ENCODE measurements at places on chromosomes 6 and 20.

DNA sequence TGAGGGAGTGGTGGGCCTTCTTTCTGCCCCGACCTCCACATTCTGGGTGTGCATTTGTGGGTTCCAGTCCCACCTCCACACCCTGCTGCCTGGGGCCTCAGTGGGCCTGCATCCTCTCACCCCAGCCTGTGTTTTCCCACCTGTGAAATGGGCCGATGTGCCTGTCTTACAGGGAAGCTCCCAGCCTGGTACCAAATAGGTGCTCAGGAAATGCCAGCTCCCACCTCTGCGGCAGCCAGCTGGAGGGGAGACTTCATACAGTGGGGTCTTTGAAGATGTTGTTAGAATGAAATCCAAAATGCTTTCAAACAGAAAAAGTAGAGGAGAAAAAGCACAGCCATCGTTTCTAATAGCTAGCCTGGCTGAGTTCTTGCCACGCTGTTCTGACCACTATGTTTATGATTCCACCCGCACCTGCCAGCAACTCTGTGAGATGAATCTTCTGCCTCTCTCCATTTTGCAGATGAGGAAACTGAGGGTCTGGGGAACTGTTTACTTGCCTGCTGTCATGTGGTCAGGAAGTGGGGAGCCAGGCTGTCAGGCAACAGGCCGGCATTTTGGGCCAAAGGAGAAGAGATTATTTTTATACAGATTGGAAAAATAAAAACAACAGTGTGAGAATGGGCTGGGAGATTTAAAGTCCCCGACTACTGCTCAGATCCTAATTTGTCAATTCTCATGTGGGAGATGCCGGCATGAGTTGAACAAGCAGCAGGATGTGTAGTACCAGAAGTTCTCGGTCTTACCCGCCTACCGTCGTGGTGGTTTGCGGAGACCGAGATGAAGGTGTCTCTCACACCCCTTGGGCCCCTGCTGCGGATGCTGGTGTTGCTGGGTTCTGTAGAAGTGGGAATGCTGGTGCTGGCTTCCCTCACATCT is 4.6 kb downstream of the TMEM181 start:
- no peak for DNase-seq

- DNase-seq = no peak
These were observed 44.6 kb upstream of the SLC23A2 start for GRCh38 chr20:5045906-5046305.

GRCh38 chr6:138594758-138595140 is 95.5 kb upstream of the NHSL1 start:
- DNase-seq = no peak

DNA sequence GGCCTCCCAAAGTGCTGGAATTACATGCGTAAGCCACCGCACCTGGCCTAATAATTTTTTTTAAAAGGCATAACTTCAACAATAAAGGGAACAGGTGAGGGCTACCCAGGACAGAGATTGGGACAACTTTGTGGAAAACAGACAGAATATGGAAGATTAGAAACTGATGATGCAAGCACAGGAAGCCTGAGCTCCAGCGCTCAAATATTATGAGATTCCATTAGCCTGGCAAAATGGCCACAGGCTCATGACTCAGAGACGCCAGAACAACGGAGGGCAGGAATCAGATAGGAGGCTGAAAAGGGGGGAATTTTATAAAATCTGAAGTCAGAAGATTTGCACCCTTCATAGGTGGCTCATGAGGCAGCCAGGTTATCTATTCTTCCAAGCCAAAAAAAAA is 103.1 kb upstream of the MRPS10 start:
- DNase-seq = no peak

GRCh38 chr6:84177241-84177640 is 50.2 kb downstream of the CEP162 start:
- no peak for DNase-seq

DNA sequence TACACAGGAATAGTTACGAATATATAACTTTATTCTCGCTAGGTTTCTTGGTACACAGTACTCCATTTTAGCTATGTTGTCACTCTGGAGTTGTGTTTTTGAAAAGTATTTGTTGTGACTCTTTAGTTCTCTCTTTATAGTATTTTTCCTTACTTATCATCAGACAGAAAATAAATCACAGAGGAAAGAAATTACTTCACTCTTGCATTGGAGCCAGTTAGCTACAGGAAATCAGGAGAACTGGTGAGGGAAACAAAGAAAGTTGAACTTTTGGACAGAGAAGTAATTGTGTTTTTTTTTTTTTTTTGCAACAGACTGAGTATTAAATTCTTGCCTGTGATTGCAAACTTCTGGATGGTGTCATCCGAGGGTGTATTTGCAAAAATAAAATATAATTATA is 33.9 kb downstream of the DSE start:
- no peak for DNase-seq

DNA sequence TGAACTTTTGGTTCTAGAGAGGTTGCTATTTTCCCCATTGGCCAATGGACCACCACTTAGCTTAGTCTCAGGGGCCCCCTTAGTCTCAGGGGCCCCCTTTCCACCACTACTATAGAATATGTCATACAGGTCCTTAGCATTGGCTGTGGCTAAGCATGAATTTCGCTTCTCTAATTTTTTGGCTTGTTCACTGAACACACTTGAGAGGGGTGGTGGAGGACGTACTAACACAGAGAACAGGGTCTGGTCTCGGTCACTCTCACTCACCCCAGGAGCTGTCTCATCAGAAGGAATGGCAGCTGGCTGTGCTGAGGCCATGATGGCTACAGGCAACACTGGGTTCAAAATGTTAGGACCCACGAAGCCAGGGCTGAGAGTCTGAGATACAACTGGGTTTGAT is 30.3 kb downstream of the ZNF318 start:
- DNase-seq = no peak

DNA sequence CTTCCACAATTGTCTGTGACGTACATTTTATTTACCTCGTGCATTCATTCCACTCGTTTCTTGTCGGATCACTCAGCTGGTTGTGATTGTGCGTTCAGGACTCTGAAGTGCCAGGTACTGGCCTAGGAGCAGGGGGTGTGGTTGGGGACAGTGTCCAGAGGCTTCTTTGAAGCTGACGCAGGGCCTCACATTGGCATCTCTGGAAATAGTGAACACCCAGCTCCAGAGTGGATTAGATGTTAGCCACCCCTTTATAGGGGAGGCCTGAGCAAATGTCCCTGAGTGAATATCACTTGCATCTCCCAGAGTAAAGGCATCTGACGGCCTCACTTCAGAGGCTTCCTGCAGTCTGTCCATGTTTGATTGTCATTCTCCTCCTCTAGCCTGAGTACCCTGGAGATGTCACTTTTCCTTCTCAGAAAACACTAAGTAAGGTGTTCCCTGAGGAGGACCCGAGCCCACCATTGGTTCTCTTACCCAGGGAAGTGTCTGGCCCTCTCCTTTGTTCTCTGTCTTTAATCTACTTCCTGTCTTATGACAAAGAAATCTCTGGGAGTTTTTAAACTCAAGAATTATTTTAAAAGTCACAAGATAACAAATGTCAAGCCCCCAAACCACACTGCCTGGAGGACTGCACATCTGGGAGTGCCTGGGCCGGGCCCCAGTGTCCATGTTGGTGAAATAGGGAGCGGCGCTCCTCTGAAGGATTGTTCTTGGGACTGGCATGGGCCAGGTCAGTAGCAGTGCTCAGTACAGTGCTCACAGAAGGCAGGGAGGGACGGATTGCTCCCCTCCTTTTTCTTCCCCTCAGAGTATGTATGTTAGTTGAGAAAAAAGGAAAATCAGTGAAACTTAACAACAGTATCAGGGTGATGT is 10.8 kb downstream of the STX16 start:
- DNase-seq = no peak

GRCh38 chr6:168589275-168589674 is 148.3 kb downstream of the SMOC2 start:
- no peak for DNase-seq

- DNase-seq = no peak
These were observed 108.4 kb upstream of the ESR1 start for GRCh38 chr6:151698931-151699700.

DNA sequence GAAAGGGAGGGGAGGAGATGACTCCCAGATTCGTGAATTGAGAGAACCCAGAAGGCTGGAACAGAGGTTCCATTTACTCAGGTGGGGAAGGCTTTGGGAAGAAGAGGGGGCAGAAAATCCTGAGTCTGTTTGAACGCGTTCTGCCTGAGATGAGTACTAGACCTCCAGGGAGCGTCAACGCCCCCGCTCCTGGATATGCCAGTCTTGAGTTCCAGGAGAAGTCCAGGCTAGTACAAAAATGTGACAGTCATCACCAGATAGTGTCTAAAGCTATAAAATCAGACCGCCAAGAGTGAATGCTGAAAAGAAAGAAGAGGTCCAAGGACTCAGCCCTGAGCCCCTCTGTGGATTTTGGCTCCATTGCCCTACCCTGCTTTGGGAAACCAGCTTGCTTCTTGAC is 8.6 kb downstream of the AHCY start:
- DNase-seq = no peak

GRCh38 chr20:9021699-9022098 is 47.2 kb upstream of the PLCB4 start:
- no peak for DNase-seq

DNA sequence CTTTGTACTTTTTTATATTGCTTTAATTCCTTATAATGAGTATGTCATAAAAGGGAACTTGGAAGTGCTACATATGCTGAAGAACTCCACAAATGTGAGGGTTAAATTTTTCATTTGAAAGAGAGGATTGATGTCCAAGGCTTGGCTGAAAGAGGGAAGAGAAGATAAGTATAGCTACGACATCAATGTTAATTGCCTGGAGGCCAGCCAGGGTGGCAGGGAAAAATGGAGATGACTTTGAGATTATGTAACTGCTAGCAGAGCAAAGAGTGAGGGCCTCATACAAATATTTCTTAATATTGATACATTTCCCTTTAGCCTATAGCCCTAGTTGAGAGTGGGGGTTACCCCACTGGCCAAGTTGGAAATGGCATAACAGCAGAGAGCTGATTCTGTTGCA is 24.8 kb upstream of the RIMS4 start:
- no peak for DNase-seq

DNA sequence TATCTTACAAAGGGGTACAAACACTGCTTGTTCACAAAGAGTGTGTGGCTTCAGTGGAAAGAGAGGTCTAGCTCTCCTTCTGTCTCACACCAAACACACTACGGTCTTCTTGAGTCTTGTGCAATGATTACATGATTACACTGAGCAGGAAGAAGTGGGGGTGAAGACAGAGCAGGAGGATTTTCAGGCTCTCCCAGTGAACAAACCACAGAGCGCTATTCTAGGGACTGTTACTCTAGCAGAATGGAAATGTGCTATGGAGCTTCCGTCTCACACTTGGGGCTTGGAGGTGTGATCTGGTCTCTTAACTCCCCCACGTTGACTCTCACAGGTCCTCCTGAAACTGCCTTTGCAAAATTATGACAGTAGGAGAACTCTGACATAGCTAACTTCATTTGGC is 203.4 kb downstream of the MYLK4 start:
- no peak for DNase-seq

DNA sequence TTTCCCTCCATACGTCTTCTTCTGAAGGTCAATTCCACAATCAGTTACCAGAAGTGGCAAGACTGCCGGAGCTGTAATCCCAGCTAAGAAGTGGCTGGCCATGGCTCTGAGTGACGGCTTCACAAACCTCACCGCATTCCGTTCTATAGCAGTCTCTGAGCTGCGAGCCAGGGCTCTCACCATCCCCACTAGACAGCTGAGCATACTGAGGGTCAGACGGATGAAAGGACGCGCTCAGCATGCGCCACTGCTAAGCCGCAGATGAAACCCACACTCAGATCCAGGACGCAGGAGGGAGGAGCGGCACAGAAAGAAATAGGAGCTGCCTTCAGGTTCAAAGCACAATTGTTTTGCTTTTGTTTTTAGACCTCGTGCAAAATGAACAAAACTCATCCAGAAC is 97.9 kb downstream of the ANKRD60 start:
- DNase-seq = no peak

DNA sequence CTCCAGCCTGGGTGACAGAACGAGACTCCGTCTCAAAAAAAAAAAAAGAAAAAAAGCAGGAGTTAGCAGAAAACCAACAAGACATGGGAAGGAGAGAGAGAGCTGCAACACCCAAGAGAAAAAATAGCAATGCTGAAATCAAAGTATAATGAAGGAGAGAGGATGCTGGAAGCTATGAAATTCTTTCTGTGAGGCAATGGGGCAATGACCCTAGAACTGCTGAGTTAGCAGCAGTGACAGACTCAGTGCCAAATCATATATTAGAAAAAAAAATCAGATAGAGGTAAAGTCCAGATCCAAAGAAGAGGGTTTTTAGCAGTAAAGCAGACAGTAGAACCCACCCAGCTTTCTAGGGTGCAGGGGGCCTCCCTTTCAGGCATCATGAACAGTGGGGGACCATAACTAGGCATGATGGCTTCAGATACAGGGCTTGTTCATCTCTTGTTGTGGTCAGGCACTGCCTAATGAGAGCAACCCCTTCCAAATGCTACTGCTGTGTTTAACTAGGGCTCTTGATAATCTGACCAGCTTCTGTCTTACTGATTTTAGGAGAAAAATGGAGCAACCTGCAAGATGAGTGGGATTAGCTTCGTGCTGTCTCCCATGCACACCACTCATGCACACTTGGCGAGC is 26.9 kb downstream of the SLC17A2 start:
- DNase-seq = no peak

GRCh38 chr20:5590899-5591298 is 159.3 kb upstream of the SHLD1 start:
- no peak for DNase-seq

DNA sequence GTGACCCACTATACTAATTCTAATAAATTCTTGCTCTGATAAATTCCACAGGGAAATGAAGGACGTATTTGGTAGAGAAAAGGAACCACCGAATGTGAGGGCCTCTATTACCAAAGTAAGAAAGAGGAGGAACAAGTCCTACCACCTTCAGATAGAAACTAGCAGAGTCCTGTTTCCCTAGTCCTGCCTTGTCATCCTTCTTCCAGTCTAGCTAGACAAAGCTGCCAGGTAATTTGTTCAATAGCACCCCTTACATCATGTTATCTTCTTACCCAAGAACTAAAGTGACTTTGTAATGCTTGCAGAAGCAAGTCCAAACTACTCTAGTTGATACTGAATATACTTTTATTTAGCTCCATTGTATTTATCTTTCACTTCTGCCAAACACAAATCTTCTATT is 29.3 kb upstream of the FAM83B start:
- DNase-seq = no peak

GRCh38 chr6:109328629-109329028 is 53.6 kb downstream of the CD164 start:
- no peak for DNase-seq

DNA sequence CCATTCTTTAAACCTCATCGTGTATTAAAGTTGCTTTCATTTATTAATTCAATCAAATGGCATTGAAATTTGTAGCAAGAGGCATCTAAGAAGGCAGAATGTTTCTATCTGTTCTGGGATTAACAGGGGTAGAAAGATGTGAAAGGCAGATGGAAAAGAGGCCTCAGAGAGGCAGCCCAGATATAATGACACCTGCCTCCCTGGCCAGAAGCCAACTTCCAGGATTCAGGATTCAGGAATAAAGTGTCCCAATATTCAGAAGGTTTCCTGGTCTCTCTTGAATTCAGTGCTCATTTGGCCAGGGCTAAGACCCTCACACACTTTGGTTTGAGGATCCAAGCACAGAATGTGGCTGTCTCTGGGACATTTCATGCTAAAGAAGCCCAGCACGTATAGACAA is 39.9 kb downstream of the HLA-B start:
- DNase-seq = no peak
